Activated CD4-positive, CD25-positive, alpha-beta regulatory T cell (primary cell): ENCODE measurements at places on chromosomes 5 and 9.

GRCh38 chr5:107705402-107706014 lies 34.8 kb upstream of the EFNA5 start:
- DNase-seq = no peak

- DNase-seq = no peak
Measured at GRCh38 chr9:113574441-113575262, 111.1 kb downstream of the RGS3 start.

DNA sequence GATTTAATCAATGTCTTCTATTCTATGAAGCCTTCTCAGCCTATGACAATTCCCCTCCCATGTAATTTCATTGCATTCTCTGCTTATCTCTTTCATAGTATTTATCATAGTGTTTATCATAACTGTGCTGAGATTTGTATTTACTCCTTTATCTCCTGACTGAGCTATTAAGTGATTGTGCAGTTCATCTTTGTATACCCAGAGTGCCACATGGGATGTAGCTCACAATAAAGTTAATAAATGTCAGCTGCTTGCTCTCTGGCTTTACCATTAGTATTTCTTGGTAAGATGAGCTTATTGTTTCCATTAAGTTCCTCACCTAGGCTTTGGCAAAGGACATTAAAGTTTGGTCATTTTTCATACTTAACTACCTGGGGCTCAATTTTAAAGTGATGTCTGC lies 275.1 kb upstream of the MPDZ start:
- no peak for DNase-seq

DNA sequence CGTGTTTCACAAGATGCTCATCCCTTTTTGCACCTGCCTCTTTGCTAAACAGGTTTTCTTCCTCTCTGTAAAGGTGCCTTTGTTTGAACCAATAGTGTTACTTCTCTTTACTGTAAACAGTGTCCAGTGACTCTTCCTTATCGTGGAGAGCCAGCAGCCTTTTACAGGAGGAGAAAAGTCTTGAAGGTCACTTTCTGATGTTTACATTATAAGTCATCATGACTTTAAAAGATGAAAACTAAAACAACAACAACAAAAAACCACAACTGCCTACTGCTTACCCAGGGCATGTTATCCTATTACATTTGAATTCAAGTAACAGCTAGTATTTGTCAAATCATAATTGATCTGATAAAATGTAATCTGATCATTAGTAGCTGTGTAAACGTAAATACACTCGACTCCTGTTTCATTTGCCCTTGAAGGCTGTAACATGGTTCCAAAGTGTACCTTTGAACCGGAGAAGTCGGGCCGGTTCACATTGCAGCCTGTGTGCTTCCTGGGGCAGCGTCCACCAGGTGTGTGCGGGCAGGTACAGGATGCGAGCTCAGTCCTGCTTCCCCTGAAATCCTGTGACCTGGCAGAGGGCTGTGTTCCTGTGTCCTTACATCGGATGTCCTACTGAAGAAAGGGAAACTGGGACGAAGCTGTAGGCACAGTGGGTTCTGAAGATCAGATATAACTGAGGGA lies 118.1 kb downstream of the C9orf152 start:
- DNase-seq = no peak

- no peak for DNase-seq
Measured at GRCh38 chr9:136935651-136936050, 8.9 kb downstream of the FBXW5 start.

DNA sequence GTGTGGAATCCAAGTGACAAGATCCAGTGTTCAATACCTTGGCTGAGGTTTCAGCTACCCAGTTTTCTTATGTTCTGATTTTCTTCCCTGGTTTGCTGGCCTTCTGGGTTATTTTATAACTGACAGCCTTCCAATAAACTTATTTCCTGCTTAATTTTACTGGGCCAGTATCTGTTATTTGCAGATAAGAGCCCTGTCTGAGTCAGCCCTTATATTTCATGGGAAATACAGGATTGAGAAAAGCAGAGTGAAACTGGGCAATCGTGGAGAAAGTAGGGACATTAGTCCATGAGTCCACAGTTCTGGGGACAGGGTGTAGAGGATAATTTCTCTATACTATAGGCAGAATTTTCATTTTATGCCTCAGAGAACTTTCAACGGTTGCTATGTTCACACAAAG lies 32.3 kb downstream of the TMEM167A start:
- no peak for DNase-seq

DNA sequence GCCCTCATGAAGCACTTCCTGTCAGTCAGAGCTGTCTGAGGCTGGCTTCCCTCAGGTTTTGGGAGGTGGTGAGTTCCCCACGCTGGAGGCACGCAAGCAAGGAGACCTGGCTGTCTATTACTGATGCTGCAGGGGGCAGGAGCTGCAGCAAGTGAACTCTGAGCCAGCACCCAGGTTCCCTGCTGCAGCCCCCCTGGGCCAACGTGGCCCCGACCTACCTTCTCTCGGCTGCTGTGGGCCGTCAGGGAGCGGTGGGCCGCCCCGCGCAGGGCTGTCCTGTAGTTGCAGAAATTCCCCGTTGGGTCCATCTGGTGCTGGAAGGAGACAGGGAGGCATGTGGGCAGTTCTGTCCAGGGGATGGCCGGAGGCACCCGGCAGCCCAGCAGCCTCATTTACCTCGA lies 46.8 kb upstream of the RNF130 start:
- no peak for DNase-seq

- DNase-seq = no peak
Measured at GRCh38 chr5:60710362-60710761, 10.4 kb upstream of the DEPDC1B start.

- DNase-seq = no peak
Measured at GRCh38 chr5:138344887-138345622, 7.0 kb downstream of the FAM53C start.

GRCh38 chr5:65970481-65971367 lies 44.3 kb downstream of the ERBIN start:
- DNase-seq = no peak
